Activated T-cell treated with anti-CD3 and anti-CD28 coated beads for 24 hours (primary cell): ENCODE measurements at places on chromosomes 4 and X.

- DNase-seq, result no peak
These were observed 170.0 kb downstream of the ARHGAP10 start for GRCh38 chr4:147901916-147902315.

GRCh38 chr4:152843481-152844090 is 63.8 kb downstream of the ARFIP1 start:
- DNase-seq, result no peak

DNA sequence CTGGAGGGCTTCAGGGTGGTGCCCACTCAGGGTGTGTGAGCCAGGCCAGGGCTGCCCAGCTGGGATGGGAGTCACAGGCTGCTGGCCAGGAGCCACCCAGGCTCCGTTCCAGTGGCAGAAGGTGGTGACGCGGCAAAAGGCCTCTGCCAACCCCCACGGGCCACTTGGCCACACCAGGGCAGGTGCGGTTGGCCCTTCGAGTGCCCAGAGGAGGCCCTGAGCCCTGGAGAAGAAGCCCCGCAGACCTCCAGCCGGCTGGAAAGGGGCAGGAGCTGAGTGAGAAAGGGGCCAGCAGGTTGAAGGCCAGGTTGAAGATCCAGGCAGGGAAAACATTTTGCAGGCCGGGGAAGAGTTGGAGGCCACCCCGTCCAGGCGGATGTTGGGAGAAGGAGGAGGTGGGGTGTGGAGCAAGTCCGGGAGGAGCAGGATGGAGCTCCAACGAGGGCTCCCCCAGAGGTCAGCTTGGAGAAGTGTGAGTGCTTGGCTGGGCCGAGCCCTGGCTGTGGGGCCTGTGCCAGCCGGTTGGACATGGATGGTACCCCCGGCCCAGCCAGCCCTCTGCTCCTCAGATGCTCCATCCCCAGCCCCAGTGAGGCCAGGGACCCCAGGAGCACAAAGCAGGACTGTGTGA is 2.8 kb upstream of the CPLX1 start:
- no peak for DNase-seq

DNA sequence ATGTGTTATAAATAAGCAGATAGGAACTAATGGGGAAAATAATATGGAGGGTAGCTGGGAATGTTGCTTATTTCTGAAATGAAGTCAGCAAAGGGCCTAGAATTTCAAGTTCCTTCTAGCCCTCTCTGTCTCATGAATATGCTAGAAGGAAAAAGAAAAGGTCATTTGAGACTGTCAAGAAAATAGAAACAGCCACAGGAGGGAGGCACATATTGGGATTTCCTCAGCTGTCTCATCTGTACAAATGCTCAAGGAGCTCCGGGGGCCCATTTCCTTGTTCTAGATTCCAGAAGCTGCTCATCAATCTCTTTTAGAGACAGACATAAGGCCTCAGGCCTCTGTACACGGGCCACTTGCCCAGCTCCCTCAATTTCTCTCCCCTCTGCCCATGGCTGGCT is 127.6 kb upstream of the ETNPPL start:
- no peak for DNase-seq

- DNase-seq, result no peak
These were observed 79.4 kb downstream of the SYNPO2 start for GRCh38 chr4:118968005-118968404.

DNA sequence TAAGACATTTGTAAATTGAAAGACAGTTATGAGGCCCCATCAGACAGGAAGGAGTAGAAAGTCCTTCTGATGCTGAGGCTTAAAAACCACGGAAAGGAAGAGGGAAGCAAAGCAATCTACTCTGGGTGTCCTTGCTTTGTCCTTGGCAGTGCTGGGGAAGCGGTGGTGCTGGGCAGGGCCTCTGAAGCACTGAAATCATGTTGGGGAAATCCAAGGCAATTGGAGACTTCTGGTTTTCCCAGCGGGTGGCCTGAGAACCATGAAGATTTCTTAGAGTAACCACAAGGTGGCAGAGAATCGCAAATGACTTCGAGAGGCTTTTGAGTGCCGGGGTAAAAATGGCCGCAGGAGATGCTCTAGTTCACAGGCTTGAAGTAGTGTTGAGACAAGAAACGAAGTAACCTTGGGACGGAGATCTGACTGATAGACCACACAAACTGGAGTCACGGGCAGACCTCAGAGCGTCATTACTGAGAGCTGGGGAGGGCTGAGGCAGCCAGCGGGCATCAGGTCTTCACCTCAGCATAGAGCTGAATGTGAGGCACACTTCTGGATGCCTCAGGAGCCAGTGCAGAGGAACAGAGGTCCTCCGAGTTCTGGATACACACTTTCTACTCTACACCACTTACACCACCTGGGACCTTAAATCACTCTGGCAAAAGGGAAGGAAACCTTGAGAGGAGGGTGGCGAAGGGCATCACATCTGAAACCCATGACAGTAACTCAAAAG is 130.7 kb upstream of the GPRIN3 start:
- DNase-seq, result peak; percentile 38

DNA sequence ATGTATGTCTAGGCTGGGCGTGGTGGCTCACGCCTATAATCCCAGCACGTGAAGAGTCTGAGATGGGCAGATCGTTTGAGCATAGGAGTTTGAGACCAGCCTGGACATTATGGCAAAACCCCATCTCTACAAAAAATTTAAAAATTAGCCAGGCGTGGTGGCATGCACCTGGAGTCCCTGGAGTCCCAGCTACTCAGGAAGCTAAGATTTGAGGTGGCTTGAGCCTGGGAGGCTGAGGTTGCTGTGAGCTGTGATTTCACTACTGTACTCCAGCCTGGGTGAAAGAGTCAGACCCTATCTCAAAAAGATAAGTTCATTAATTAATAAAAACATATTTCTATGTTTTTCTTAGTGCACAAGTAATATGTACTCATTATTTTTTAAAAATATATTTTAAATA is 238.1 kb downstream of the ARHGAP24 start:
- no peak for DNase-seq

DNA sequence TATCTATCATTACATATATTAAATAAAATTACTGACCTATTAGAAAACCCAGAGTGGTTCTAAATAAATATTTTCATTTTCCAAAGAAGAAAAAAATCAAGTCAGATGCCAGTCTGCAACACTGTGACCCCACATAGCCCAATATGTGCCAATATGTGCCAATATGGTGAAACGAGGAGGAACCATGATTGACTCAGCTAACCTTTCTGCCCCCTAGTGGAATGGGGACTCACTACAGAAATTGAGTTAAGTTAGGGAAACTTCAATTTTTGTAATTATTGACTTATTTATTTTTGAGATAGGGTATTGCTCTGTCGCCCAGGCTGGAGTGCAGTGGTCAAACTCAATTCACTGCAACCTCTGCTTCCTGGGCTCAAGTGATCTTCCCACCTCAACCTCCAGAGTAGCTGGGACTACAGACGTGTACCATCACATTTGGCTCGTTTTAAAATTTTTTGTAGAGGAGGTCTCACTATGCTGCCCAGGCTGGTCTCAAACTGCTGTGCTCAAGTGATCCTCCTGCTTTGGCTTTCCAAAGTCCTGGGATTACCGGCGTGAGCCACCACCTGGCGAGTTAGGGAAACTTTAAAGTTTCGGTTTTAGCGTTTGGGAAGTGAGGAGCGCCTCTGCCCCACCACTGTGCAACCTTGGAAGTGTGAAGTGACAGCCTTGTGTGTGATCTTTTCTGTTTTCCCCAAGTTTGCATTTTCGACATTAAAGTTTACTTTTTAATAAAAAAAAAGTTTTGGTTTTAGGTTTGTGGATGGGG is 116.8 kb upstream of the SHISA3 start:
- no peak for DNase-seq

GRCh38 chr4:182207830-182208396 is 35.3 kb upstream of the TENM3 start:
- DNase-seq, result no peak

DNA sequence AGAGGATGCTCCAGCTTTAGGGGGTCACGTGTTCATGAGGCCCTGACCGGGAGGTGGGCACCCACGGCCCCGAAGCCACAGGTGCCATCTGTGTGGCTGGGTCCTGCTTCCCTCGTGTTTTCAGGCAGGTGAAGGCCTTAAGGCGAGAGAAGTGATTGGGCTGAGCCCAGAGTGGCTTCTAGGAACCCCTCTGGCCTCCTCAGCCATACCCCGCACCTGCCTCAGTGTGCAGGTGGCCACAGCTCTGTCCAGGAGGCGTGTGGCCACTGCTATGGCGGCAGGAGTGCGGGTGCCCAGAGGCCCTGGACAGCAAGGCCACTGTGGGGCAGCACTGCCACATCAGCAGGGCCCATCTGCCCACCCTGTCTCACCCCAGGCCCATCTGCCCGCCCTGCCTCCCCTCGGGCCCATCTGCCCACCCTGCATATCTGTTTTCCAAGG is 25.0 kb downstream of the NKX1-1 start:
- no peak for DNase-seq

DNA sequence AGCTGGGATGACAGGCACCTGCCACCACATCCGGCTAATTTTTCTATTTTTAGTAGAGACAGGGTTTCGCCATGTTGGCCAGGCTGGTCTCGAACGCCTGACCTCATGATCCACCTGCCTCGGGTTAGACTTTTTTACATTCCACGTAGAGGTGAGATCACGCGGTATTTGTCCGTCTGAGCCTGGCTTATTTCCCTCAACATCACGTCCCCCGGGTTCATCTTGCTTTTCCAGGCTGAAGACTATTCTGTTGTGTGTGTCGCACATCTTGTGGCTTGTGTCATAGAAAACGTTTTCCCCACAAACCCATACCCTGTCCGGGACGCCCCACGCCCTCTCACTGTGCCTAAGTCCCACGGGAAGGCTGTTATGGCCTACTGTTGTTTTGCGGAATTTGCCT is 185.3 kb downstream of the CRLF2 start:
- no peak for DNase-seq

- no peak for DNase-seq
These were observed 345.9 kb upstream of the NOCT start for GRCh38 chr4:138669479-138670315.

GRCh38 chr4:121648516-121648915 is 48.3 kb downstream of the ANXA5 start:
- no peak for DNase-seq

DNA sequence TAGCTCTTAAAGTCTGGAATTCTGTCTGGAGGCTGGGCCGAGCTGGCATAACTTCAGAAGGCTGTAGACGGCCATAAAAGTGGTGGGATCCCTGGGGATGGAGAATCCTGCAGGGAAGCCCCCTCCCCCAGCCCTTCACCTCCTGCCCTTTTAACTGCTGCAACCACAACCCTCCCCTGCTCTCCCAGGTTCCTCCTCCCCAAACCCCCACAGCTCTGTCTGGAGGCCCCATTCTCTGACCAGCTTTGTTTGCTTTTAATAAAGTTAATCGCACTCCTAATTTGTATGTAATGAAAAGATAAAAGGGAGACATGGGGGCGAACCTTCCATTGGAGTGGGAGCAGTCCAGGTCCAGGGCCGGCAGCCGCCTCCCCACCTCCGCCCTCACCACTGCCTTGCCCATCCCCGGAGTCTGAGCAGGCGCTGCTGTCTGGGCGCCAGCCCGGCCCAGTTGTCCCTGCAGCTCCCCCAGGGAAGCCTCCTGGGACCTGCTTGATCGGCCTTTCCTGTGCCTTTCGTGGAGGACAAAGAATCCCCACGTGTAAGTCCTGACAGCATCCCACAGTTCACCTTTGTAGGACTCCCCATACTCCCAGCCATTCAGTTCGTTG is 84.3 kb downstream of the PJA1 start:
- no peak for DNase-seq

GRCh38 chr4:39731908-39732307 is 34.0 kb downstream of the UBE2K start:
- no peak for DNase-seq

GRCh38 chr4:145388043-145388442 is 93.6 kb upstream of the SMAD1 start:
- DNase-seq, result no peak
